ENCODE measurements at places on chromosomes 7 and 10.

- no peak for DNase-seq
Observed at GRCh38 chr7:42247301-42247700, 10.3 kb upstream of the GLI3 start.

- DNase-seq: no peak
Observed at GRCh38 chr7:26563406-26563805, 271.7 kb downstream of the SNX10 start.

GRCh38 chr7:91287371-91288084, 23.3 kb downstream of the FZD1 start:
- DNase-seq: no peak

GRCh38 chr7:139479620-139480019, 3.9 kb downstream of the KLRG2 start:
- DNase-seq: no peak

- no peak for DNase-seq
Observed at GRCh38 chr7:138316421-138317043, 143.5 kb upstream of the TRIM24 start.

GRCh38 chr10:75399461-75400162, 2.0 kb downstream of the ZNF503 start:
- DNase-seq: peak; percentile 38

- no peak for DNase-seq
Observed at GRCh38 chr7:74569501-74570075, 87.9 kb upstream of the GTF2I start.

GRCh38 chr10:107487284-107487683, 322.8 kb upstream of the SORCS1 start:
- no peak for DNase-seq

GRCh38 chr10:101041252-101041761, 10.3 kb downstream of the SFXN3 start:
- DNase-seq: peak; percentile 77

DNA sequence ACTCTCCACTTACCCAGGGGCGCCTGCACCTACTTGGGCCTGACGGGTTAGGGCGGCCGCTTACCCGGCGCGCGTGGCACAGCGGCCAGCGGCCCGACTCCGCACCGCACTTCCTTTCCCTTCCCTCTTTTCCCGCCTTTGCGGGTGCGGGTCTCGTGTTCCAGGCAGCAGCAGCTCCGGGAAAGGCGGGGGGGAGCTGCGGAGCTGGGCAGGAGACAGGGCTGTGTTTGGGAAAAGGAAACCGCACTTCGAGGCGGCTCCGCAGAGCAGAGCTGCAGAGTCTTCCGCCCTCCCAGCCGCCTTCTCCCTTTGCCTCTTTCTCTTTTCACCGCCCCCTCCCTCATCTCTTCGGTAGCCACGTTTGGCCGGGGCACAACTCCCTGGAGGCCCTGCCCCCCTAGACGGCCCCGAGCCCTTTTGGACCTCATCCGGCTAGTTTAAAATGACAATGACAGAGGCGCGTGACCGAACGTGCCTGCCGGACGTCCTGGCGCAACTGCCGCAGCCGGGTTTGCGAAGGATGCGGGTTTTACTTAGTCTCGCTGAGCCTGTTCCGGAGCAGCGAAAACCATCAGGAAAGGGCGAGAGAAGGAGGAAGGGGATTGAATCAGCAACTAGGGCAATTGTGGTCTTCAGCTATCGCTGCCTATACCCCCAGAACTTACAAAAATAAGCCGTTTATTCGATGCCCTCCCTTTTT, 7.9 kb upstream of the PAX2 start:
- DNase-seq: no peak

GRCh38 chr10:71244431-71245419, 32.4 kb downstream of the UNC5B start:
- no peak for DNase-seq

GRCh38 chr10:12130237-12130872, 878 bp downstream of the SEC61A2 start:
- DNase-seq: peak; percentile 27

- no peak for DNase-seq
Observed at GRCh38 chr7:130299866-130300265, 6.9 kb downstream of the CPA4 start.

DNA sequence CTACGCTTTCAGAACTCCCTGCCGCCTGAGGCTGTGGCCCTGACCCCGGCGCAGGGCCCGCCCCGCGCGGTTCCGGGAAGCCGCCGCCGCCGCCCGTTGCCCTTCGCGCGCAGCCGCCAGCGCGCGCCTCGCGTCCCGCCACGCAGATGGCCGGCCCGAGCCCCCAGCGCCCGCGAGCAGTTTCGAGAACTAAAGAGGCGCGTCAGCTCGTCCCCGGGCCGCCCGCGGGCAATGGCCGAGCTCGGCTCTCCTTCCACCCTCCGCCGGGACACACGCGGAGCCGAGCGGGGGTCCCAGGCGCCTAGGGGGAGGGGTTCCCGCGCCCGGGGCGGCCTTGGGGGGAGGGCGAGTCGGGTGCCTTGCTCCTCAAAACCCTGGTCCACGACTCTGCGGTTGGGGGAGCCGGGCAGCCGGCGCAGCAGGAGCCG, 1.8 kb downstream of the HNRNPF start:
- DNase-seq: peak; percentile 50

- DNase-seq: no peak
Observed at GRCh38 chr7:133070562-133070961, 11.3 kb downstream of the CHCHD3 start.

- no peak for DNase-seq
Observed at GRCh38 chr7:45610019-45610418, 35.9 kb downstream of the ADCY1 start.
